Activated CD4-positive, alpha-beta T cell treated with anti-CD3 and anti-CD28 coated beads, Interleukin-2, Interleukin-4, amounts not matched to agents 100 ng/mL and 50 ng/mL, durations not matched to agents 16 hours and 8 hours (primary cell): ENCODE measurements at places on chromosomes 6 and 20.

- no peak for DNase-seq
Observed at GRCh38 chr6:43428874-43429273, 1.5 kb downstream of the ABCC10 start.

DNA sequence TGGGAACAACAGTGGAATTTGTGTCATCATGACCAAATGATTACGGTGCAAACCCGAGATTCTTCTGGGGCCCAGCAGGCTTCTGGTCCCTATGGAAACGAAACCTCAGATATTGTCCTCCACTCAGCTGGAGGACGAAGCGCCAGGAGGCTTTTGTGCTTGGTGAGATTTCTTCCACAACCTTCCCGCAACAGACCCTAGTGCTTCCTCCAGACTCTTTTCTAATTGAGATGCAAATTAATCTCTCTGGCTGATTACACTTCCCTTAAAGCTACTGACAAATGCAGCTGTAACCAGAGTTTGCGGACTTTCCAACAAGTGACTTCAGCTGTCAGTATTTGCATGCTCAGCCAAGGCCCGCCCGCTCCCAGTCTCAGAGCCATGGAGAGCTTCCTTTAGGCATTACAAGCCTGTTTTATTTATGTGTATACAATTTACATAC, 96.0 kb downstream of the INSM1 start:
- no peak for DNase-seq

- no peak for DNase-seq
Observed at GRCh38 chr20:32440069-32440757, 82.1 kb downstream of the ASXL1 start.

DNA sequence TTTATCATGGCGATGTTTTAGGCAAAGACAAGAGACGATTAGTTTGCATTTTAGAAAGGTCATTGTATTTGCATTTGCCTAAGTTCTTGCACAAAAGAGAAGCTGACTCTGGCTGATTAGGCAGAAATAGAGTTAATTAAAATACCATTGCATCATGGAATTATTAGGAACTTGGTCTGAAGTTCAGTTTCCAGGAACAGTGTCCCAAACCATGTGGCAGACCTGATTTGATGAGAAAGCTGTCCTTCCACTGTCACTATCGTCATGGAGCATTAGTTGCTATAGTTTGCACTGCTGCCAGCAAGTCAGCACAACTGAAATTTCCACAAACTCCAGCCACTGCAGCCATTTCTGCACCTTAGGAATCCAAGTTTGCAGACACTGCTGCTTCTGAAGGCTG, 24.3 kb upstream of the MCUR1 start:
- no peak for DNase-seq

GRCh38 chr20:32278199-32278643, 770 bp downstream of the KIF3B start:
- no peak for DNase-seq

DNA sequence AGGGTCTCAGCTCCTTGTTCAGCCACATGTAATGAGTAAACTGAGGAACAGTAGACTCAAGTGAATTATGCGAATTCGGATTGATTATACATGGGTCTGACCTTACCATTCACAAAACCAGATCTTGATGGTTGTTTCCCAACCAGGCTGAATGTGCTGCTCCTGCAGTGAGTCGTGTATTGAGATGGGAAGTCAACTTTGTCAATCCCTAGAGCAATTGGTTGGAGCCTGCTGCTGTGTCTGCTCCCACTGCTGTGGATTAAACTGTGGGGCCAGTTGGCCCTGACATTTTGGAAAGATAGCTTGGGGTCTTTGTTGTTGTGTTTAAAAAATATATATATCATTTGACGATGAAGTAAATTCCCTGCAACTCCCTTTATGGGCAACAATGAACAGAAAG, 23.9 kb downstream of the FAM50B start:
- DNase-seq, result no peak
